ENCODE measurements at places on chromosomes 11 and 22. TPM values are rescaled to one million over a fixed set of nuclear protein-coding genes. Genes with fewer than 3 reads are reported as not detected.

OR10A2 gene
- total RNA-seq, result not detected

CCDC81 gene
- 0.16 TPM for total RNA-seq

- no peak for DNase-seq
Observed at GRCh38 chr11:87832211-87832610, 343.0 kb downstream of the RAB38 start.

- DNase-seq, result peak; percentile 84
Observed at GRCh38 chr22:20111045-20111688, 4.7 kb upstream of the RANBP1 start.

DNA sequence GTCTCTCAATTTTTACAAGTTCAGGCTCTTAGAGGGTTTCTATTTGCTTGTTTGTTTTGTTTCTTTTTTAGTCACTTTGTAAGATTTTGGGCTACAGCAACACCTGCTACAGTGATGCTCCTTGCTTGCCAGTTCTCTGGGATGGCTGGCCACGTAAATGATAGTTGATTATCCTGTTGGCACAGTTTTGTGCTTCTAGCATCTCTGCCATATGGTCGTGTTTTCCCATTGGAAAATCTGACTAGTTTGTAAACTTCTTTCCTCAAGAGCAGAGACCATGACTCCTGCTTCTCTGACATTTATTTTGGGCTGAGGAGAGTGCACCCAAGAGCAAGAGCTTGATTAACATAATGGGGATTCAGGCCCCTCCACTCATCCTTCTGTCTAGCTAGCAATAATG is 1621.6 kb upstream of the RAG2 start:
- no peak for DNase-seq

DNA sequence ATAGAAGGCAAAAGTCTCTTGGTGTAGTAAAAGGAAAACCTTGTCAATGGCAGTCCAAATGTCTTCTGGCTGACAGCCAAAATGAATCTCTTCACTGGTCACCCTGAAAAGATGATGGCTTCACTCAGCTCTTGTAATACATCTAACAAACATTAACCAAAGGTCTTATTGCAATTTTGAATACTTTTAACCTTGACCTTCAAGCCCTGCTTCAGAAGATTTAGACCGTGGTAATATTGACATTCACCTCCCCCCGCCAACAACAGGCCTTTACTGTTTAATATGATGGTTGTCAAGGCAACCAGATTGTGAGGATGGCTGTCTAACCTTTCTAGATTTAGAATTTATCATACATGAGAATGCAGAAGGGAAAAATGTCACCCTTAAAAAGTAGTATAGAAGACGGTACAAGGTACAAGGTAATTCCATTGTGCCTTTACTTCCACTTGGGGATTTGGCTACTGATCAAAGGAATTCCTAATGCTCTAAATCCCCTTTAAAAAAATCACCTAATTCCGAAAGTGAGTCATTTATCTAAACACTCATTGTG is 342.3 kb downstream of the LARGE1 start:
- DNase-seq, result no peak

DNA sequence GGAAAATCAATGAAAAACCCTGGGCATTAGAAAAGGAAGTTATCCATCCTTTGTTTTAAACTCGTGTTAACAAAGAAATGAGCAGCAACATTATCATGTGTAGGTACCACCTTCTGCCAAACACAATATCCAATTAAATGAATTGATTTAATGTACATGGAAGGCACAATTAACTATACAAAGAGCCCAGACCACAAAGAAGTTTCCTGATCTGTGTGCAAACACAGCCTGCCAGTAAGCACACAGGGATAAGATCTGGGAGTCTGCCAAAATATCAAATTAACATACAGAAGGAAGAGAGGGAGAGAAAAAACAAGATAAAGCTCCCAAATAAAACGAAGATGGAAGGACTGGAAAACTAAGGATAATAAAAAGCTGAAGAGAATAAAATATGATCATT is 54.1 kb upstream of the SLC25A1 start:
- DNase-seq, result no peak

DNA sequence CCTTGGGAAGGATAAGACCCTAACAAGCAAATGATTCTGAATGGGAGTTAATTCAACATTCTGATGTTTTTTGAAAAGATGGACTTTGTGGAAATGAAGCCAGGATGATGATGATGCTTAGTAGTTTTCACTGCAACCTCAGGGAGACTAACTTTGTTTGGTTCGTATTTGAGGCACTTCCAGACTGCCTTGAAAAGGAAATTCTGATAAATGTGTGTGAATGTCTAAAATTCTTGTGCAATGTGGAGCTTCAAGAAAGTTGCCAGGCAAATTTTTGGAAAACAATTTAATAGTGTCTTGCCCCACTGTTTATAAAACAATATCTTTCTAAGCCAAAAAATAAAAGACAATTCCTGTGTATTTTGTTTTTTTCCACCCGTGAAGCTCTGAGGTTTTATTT is 11.2 kb upstream of the NAV2 start:
- no peak for DNase-seq

DNA sequence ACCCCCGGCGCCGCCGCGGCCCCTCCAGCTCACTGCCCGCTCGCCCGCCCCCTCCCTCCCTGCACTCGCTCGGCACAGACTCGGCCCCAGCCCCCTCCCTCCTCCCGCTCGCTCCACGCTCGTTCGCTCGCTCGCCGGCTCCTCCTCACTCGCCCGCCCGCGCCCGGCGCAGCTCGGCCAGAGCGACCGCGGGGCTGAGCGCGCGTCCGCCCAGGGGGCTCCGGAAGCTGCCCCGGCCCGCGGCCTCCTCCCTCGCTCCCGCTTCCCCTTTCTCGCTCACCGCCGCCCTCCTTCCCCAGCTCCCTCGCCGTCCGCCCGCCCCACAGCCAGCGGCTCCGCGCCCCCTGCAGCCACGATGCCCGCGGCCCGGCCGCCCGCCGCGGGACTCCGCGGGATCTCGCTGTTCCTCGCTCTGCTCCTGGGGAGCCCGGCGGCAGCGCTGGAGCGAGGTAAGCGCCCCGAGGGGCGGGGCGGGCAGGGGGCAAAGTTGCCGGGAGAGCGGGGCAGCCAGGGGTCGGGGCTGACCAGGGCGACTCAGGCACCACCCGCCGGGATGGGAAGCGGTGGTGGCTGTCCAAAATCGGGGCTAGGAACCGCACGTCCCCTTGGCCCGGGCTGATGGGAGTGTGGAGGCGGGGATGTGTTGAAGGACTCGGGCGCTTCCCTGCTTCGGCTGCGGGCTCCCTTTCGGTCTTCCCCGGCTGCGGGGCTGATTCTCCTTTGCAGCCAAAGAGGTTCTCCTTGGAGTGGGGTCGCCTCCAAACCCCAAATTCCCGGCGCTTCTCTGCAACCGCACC is at the start of gene SEZ6L:
TSS of gene SEZ6L (plus strand) at position 148 of the 797 bp plus-strand sequence. CDS start at position 356, 208 bp downstream.
- no peak for DNase-seq

- DNase-seq, result no peak
Observed at GRCh38 chr11:69156235-69156639, 502 bp downstream of the SMIM38 start.

NLRP10 gene
- 0.09 TPM for total RNA-seq

DNA sequence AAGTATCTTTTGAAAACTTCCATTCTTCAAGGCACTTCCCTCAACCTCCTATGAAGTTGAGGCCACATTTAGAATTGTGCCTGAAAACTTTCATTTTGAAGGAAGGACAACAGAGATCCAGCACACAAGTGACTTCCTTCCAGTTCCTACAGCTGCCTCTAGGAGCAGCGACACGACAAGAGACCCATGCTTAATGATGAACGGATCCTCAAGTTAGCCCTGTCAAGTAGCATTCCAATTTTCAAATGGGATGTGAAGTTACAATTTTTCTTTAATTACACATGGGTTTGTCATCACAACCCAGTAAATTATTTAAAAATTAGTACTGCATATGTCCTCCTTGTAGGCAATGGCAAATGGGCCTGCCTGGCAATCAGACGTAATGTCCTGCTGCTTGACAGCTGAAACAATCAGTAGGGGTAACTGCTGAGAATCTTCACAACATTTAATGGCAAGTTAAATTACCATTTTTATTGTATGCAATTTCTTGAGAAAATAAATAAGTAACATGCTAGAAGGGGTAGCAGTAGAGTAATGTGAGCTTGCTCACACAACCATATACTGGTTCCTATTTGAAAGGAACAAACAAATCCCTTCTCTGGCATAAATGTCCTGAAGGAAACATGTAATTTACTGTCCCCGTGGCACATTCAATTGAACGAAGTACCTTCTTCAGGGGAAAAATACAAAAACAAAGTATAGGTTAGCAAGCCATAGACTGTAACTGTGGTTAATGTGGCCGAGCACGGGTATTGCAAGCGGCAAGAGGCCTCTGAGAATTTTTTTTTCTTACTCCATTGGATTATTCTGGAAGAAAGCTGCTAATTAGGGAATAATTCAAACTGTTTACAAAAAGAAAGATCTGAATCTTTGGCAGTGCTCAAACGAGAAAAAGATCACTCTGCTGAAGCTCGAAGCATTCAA is 288.3 kb downstream of the CADM1 start:
- DNase-seq, result no peak

DNA sequence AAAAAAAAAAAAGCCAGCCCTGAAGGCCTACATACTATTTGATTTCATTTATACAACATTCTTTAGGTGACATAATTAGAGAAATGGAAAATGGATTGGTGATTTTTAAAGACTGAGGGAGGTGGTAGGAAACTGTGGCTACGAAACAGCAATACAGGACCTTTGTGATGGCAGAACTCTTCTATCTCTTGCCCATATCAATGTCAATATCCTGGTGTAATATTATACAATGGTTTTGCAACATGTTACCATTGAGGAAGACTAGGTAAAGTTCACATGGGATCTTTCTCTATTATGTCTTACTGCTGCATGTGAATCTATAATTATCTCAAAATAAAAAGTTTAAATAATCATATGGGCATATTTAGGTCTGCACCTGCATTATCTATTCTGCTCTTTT is 371.2 kb downstream of the ETS1 start:
- no peak for DNase-seq

- DNase-seq, result no peak
Observed at GRCh38 chr11:94130298-94131046, 1.8 kb downstream of the PANX1 start.

- DNase-seq, result no peak
Observed at GRCh38 chr22:19958083-19959042, 16.7 kb upstream of the TXNRD2 start.

DNA sequence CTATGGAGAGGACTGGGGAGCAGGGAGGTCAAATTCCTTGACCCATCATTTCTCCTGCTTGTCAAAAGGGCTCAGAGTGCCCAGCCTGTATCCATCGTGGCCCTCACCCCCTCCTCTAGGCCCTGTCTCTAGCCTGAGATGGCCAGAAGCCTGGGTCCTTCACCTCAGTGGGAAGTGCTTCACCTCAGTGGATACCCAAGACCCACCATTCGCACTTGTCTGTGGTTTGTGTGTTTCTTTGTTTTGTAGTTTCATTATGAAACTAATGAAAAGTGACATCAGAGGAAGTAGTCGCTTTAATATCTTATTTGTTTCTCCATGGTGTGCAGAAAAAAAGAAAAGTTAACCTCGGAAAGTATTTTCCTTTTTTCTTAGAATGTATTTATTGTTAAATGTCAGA is 194.0 kb upstream of the CADM1 start:
- no peak for DNase-seq

ANGPTL5 gene
- total RNA-seq, result not detected

DNA sequence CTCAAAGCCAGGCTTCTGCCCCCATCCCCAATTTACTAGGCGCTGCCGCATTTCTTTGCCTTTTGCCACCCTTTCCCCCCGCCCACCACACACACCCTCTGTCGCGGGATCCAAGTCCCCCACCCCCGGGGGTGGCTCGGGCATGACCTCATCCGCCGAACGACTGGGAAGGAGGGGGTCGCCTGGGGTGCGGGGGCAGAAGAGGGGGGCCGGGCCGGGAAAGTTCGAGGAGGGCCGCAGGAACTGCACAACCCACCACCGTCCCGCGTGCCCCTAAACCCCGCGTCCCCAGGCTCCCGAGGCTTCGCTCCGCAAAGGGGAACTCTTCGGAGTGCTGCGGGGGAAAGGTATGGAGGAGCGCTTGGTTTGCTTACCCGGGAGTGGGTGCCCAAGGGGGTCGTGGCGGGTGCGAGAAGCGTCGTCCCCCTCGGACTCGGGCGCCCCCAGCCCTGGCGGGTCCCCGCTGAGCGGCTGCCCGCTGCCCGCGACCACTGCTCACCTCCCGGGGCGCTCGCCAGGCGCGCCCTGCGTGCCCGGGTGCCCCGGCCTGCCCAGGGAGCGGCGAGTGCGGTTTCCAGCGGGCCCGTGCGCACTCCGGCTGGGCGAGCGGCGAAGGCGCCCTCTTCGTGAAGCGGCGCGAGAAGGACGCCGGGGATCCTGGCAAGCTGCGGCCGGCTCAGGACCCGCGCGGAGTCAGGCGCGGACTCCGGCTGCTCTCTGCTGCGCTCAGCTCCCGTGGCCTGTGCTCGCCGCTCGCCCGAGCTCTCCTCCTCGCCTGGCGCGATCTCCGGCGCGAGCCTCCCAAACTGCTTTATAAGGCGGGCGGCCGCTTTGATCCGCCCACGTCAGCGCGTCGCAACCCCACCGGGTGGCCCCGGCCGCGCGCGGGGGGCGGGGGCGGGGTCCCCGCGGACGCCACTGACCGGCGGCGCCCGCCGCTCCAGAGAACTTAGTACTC is 4.0 kb upstream of the WNT11 start:
- DNase-seq, result no peak

- no peak for DNase-seq
Observed at GRCh38 chr22:49909476-49910205, 8.6 kb downstream of the ALG12 start.

ST14 gene
- 0.20 TPM for total RNA-seq

GRCh38 chr11:81135570-81135969 is 1598.1 kb downstream of the FAM181B start:
- no peak for DNase-seq

OR5B21 gene
- not detected for total RNA-seq

VWCE gene
- total RNA-seq, result 1.1 TPM

KMT2A gene
- total RNA-seq, result 58.9 TPM

DNA sequence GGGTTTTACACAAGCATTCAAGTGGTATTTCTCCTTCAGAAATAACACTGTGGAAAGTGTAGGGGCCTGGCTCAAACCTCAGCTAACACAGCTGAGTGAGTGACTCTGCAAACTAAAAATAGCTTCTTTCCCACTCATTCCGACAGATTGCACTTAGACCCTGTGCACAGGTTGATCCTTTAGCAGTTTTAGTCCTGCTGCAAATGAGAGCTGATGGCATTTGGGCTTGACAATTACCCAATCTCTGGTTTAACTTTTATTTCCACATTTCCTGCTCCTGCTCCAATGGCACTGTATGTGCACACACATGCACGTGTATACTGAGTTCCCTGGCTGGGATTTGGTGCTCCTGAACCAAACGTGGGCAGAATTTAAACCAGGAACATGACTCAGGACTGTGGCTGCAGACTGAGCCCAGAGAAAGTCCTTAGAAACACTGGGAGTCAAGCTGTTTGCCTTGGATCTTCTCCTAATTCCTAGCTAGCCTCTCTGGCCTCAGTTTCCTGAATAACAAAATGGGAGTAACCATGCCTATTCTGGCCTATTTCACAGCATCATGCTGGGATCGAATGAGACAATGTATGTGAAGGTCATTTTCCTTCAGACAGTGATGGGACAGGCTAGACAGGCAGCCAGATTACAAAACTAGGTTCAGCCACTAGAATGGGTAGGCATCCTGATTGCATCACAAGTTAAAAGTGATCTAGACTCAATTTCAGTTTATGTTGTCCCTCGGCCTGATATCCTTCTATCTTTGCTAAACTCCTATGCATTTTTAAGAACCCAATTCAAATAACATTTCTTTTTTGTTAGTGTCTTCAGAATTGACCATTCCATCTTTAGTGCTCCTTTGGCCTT is 58.2 kb downstream of the SERGEF start:
- no peak for DNase-seq

LRRC4C gene
- total RNA-seq, result not detected

- DNase-seq, result no peak
Observed at GRCh38 chr22:26887916-26888315, 230.5 kb downstream of the MIAT start.

OR5P2 gene
- total RNA-seq, result not detected

KRTAP5-7 gene
- total RNA-seq, result not detected
